ENCODE measurements at places on chromosomes 16 and 17.

DNA sequence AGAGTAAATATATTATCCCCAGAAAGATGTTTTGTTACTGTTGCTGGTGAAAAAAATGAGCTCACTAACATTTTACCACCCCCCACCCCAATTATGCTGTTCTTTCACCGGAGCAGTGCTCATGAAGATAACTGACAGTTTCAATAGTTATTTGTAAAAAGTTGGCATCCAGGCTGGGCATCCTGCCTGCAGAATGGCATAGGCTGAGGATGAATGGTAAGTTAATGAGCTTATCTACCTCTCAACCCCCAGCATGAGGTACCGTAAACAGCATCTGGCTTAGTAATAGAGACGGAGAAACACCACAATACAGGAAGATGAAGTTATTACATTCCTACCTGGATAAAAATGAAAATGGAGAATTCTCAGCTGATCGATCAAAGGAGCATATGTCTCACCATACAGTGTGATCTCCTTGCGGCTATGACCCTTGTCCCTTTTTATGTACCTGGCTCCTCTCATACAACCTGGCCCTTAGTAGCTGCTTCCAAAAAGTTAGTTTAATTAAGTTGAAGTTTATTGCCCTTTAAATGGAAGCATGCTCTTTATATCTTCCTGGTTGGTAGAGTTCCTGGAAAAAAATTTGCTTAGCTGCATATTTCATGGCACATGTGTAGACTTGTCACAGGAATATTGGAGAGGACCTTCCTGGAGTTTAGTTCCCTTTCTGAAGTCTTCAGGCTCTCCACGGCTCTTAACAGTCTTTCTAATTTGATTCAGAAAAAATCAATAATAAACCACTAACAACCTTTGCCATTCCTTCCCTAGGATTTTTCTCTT is 61.2 kb upstream of the MPHOSPH6 start:
- DNase-seq, result no peak

GRCh38 chr17:55533608-55534007 is 22.4 kb upstream of the SMIM36 start:
- no peak for DNase-seq

GRCh38 chr17:42849451-42850181 is 1.4 kb upstream of the AOC3 start:
- DNase-seq, result no peak

- no peak for DNase-seq
These were observed 19.6 kb downstream of the CCR7 start for GRCh38 chr17:40545660-40546059.

GRCh38 chr16:12535535-12536411 is 267.9 kb downstream of the CPPED1 start:
- DNase-seq, result no peak

DNA sequence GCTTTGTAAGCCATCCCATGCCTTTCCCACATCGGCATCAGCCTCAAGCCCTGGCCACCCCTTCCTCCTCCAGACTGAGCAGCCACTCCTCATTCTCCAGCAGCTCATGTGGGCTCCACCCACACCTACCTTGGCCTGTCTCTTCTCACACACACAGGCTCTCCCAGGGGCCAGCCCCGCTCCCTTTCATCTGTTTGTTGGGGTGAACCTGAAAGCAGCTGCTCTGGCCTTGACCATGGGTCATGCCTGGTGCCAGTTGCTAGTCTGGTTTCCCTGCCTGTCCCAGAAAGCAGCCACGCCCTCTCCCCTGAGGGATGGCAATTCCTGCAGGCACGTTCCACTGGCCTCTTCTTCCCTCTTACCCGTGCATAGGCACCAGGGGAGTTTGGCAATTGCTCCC is 11.4 kb upstream of the TMEM238L start:
- DNase-seq, result no peak

GRCh38 chr17:50944902-50945720 is 79.0 kb upstream of the TOB1 start:
- no peak for DNase-seq

GRCh38 chr17:77264617-77265230 is 124.0 kb downstream of the SEC14L1 start:
- no peak for DNase-seq
